ENCODE measurements at places on chromosomes 16 and 17.
A peak's percentile ranks its signal among the peaks of the same experiment; 100 is the strongest.

DNA sequence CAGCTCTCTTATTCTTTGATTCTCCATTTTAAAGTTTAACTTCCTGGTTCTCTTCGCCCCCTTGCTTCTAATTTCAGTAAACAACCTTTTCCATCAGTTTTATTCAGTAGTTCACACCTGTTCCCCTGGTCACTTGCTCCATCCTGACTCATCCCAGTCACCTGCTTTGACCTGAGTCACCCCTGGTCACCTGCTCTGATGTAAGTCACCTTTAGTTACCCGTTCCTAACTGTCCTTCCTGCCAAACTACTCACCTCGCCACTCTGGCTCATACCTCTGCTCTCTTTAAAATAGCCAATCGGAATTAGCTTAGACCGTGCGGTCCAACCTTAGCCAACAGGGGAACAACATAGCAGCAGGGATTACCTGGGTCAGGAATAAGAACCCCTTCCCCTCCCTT lies 4.7 kb upstream of the NLRC5 start:
- no peak for DNase-seq

DNA sequence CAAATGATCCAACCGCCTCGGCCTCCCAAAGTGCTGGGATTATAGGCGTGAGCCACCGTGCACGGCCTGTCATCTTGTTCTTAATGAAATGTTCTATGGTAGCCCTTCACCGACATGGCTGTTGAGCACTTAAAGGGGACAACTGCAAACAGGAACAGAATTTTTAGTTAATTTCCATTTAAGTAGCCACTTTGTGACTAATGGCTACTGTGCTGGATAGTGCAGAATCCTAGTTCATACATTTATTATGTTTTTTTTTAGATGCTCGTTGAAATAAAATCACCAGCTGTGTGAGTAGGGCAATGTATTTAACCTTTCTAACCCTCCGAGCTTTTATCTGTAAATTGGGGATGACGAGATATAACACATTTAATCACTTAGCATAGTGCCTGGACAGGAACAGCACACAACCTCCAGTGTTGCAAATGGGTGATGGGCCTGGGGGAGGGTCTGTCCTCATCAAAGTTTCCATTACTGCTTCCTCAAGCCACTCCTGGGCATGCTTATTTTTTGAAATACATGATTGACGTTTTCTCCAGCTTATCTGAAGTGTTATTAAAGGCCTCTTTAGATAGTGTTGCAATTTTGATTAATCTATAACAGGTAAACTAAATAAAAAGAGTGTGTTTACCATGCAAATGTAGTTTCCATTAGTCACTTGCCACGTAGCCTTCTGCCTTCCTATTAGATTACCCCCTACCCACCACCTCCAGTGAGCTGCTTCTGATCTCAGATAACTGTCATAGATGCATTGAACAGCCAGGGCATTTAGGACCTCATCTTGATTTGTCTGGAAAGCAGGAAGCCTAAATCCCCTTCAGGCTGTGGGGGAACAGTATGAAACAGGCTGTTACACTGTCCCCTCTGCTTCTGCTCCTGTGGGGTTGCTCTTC lies 42.5 kb upstream of the TANC2 start:
- DNase-seq: no peak

- no peak for DNase-seq
Observed at GRCh38 chr16:66322174-66322573, 44.3 kb upstream of the CDH5 start.

DNA sequence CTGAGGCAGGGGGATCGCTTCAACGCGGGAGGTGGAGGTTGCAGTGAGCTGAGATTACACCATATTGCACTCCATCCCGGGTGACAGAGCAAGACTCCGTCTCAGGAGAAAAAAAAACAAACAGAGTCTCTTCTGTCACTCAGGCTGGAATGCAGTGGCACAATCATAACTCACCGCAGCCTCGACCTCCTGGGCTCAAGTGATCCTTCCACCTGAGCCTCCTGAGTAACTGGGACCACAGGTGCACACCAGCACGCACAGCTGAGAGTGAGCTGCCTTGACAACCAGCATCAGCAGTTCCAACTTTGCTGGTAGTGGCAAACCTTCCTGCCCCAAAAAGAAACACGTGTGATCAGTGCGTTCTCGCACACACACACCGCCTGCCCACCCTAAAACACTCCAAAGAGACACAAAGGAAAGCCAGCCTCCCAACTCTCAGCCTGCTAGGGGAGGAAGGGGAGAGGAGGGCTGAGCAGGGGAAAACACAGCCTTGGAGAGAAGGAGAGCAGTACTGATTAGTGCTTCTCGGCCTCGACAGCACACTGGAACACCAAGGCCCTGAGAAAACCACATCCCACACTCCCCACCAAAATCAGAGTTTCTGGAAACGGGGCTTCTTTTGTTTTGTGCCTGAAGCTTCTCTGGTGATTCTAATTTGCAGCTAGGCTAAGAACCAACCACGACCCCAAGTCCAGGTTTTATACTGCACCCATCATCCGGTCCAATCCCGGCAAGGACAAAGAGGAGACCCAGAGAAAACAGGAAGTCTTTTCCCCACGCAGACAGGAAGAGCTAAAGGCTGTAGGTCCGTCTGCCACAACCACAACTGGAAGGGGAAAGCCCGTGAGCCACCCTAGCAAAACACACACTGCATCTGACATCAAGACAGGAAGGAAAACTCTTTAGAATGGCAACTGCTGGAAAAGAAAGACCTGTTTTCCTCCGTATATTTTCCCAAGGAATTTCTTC lies 28.8 kb downstream of the ZCCHC14 start:
- no peak for DNase-seq

DNA sequence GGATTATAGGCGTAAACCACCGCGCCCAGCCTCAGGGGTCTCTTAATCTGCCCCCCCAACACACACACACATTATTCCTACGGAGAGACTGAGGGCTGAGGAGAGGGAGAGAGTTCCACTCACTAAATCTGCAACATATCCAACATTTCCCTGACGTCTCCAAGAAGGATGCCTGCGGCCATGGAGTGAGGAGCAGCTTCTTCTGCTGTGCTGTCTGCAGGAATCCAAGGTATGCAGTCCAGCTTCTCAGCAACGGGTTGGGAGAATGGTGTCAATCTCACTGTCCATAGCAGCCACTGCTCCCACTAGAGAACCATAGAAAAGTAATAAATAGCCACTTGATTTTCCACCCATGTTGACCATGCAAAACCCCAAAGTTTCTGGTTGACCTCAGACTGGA lies 5.1 kb upstream of the PLXDC1 start:
- no peak for DNase-seq

DNA sequence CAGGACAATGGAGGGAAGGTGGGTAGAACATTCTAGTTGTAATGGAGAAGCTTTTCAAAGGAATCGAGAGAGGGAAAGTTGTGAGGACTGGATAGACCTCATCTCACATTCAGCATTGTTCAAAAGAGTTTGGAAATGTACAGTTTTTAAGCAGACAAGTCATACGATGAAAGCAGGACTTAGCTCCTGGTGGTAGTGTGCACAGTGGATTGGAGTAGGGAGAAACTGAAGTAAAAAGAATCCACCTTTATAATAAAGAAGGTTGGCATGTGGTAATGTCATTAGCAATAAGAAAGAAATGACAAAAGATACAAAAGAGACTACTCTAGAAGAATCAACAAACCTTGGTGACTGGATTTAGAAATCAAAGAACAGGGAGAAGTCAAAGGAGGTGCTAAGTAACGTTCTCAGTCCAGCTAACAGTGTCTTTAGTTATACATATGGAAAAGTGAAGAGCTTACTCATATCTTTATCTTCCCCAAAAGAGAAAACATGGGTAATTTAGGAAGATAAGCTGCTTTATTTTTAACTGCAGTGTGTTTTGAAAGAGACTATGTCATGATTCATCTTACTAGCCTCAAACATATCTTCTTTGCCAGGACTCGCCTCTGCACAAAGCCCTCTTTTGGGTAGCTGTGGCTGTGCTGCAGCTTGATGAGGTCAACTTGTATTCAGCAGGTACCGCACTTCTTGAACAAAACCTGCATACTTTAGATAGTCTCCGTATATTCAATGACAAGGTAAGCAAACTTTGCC lies 18.7 kb upstream of the EVI2A start:
- no peak for DNase-seq

- DNase-seq: no peak
Observed at GRCh38 chr17:44830359-44831288, 537 bp upstream of the GJC1 start.

- no peak for DNase-seq
Observed at GRCh38 chr16:70638814-70639792, 7.3 kb upstream of the IL34 start.

GRCh38 chr16:75087375-75087979 lies 29.1 kb downstream of the LDHD start:
- peak; percentile 71 for DNase-seq

DNA sequence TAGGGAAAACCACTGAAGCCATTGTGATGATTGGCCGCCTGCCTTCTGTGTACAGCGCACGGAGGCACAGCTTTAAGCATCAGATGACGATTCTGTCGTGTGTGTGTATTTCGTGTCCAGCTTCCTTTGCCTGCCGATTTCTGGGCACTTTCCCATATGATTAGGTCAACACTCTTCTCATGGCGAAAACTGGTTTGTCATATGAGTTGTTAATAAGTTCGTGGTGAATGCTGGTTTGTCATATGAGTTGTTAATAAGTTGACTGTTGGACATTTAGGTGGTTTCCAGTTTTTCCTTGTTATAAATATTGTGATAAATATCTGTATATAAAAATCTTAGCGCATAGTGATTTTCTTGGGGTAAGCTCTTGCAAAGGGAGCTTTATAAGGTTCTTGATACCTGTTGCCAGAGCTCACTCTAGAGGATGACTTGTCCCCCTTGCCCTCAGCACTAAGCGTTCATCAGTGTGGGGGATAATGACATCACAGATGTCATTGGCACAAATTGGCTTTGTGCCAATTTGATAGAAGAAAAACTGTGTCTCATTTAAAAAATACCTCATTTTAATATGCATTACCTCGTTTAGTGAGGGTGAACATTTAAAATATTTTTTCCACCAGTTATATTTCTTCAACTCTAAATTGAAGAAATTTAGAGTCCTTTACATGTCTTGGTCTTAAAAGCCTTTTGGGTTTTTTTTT lies 40.0 kb downstream of the PGS1 start:
- DNase-seq: no peak

- DNase-seq: no peak
Observed at GRCh38 chr16:61770301-61770700, 265.9 kb downstream of the CDH8 start.

- no peak for DNase-seq
Observed at GRCh38 chr17:56597495-56597990, 4.0 kb downstream of the NOG start.

- no peak for DNase-seq
Observed at GRCh38 chr16:797120-797420, 3.5 kb downstream of the GNG13 start.

- DNase-seq: no peak
Observed at GRCh38 chr17:31538080-31538762, 146.7 kb downstream of the RAB11FIP4 start.
